Activated gamma-delta T cell treated with anti-CD3 and anti-CD28 coated beads, Interleukin-2, amount 50 U/mL, for 16 hours (primary cell): ENCODE measurements at places on chromosomes 4 and X.

DNA sequence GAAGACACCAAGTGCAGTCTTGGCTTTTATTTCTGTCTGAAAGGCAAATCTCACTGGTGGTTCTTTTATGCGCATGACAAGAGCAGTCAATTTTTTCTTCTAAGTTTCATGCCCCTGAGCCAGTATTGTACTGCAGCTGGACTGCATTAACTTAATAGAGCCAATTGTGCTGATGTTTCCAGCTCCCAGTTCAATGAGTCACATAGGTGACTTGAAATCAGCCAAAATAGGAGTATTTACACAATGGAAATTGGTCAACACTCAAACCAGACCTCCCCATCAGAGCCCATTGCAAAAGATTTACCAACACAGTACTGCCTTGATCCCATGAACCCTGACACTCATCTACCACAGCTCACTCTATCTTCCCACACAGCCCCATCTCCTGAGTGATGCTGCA is 100.3 kb upstream of the GUCY1A1 start:
- no peak for DNase-seq

DNA sequence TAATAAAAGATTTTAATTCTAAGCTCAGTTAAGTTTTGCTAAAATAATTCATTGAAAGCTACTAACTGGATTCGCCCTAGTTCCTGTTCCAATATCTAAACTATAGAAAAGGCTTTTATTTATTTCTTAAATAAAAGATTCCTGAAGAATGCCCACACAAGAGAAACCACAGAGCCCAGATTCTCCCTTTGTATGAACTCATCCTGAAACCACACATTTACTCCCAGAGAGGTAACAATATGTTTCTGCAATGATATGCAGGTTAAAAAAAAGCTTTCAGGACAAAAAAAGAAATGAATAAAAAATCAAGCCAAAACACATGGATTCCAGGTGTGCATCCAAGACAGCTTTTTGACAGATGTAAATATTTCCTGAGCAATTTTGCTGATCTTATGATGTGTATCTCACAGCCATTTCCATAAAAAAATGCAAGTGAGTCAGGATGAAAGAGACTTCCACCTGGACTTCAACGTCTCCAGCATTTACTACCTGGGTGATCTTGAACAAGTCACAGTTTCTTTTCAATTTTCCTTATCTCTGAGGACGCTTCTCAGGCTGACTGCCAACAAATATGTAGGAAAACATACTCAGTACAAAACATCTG is 234.4 kb upstream of the FAT1 start:
- no peak for DNase-seq

DNA sequence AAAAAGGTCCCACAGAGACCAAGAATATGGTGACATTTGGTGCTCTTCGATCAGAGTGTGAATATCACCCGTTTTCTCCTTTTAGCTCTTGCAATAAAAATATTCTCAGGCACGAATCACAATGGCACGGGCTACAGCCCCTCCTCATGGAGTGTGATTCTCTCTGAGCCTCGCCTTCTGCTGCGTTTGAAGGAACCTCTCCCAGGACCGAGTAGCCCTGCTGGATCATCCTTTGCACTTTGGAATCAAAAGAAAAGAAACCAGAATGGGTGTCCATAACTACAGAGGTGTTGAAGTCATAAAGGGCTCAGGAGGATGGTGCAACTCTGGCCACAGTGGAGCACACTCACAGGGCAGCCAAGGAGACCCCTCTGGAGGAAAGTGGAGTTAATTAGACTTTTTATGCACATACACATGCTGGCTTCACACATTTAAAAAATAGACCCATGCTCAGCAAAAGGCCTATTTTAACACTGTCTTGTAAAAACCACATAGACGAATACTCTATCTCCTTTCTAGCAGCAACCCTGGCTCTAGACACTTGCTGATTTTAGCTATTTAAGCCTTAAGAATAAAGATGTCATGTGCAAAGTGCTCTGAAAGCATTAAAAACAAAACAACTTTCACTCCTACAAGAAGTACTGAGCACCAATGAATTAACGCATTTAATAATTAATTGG is 19.1 kb downstream of the MAML3 start:
- no peak for DNase-seq

DNA sequence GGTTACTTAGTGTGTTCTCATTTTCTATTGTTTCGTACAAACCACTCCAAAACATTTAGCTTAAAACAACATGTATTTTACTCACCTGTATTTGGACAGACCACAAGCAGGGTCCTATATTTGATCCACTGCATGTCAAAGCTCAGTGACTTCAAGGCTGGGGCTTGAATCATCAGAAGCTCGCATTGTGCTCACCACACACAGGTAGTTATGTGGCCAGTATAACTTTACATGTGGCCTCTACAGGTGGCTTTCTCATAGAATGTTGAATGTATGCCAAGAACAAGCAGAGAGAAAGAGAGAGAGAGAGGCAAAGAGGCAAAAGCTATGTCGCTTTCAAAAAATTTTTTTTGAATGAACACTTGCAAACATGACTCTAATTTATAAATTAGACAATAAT is 107.6 kb downstream of the QRFPR start:
- no peak for DNase-seq

DNA sequence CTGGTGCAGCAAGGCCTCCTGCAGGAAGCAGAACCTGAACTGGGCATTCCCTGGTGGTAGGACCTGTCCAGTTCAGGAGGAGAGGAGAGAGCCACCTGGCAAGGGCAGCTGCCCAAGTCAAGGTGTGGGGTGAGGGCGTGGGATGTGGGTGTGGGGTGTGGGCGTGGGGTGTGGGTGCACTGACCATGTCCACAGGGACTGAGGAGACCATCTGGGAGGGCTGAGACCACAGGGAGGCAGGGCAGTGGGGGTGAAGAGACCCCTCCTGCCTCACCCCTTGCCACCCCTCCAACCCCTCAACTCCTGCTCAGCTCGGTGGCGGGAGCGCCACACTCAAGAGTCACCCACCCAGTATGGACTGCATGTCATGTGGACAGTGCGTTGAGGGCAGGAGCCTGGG is 117.9 kb downstream of the CPZ start:
- no peak for DNase-seq

GRCh38 chr4:41189666-41190065 is 24.7 kb downstream of the APBB2 start:
- no peak for DNase-seq

GRCh38 chr4:75040703-75041102 is 107.8 kb downstream of the PARM1 start:
- no peak for DNase-seq

- DNase-seq, result no peak
Observed at GRCh38 chr4:169274033-169274432, 3.3 kb upstream of the SH3RF1 start.

GRCh38 chr4:113512880-113513279 is 248.7 kb downstream of the CAMK2D start:
- no peak for DNase-seq

DNA sequence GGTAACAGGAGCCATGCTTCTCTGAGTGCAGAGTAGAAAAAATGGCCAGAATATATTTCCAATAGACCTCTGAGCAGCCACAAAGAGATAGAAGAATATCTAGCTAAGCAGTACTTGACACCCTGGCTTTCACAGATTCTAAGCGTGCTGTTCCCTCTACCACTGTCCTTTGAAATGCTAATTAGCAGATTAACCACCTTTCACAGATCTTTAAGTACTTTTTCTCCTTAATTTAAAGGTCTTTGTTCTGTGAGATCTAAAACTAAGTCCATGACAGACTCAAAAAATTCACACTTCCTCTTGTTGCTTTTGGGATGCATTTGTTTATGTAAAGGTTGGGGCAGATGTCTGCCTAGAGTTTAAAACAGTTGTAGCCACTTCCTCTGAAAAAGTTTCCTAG is 28.3 kb upstream of the MAGEC2 start:
- no peak for DNase-seq

- no peak for DNase-seq
Observed at GRCh38 chr4:4423706-4424498, 37.0 kb downstream of the NSG1 start.

GRCh38 chr4:68466751-68467150 is 19.5 kb downstream of the TMPRSS11E start:
- DNase-seq, result no peak

DNA sequence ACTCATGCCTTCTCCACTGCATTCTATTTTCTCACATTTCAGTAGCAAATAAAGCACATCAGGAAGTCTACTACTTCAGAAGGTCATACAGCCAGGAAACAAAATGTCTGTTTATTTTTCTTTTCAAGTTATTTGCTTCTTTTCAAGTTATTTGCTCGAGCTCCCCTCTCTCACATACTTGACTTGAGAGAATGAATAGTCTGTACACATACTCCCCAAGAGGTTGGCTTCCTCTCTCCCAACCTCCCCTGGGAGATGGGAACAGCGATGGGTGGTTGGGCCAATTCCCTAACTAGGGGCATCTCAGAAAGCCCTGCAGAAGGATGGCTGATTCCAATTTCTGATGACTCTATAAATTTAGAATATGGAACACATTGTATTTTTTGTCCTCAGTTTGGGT is 64.7 kb upstream of the PTPN13 start:
- no peak for DNase-seq

DNA sequence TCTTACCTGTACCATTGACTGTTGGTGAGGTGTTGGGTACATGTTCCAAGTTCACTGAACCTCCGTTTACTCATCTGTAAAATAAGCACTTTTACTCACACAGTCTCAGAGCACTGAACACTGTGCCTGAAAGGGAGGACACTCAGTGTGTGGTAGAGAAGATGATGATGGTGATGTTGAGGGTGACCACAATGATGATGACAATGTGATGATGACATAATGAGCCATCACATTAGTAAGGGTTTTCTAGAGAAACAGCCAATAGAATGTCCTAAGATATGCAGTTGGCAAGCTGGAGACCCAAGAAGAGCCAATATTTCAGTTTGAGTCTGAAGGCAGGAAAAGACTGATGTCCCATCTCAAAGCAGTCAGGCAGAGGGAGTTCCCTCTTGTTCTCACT is 315.4 kb upstream of the IGFBP7 start:
- no peak for DNase-seq

- DNase-seq, result no peak
Observed at GRCh38 chr4:21768349-21769310, 179.9 kb downstream of the KCNIP4 start.

GRCh38 chr4:140755774-140756318 is 339 bp downstream of the TBC1D9 start:
- DNase-seq, result no peak

DNA sequence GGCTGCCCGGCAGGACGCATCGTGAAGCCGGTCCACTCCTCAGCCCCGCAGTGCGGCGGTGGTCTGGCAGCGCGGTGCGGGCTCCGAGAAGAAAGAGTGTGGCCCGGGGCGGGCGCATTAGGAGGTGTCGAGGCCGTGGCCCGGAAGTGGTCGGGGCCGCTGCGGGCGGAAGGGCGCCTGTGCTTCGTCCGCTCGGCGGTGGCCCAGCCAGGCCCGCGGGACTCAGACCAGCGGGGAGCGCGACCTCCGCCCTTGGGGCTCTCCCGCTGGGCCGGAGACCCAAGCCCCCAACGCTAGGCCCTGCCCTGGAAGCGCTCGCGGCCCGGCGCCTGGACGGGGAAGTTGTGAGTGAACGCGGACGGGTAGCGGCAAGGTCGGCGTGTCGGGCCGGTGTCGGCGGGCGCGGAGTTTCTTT is 60.0 kb downstream of the HS3ST1 start:
- no peak for DNase-seq
